Calu3 (cell line): ENCODE measurements at places on chromosomes 12 and 14. TPM values are rescaled to one million over a fixed set of nuclear protein-coding genes. Genes with fewer than 3 reads are reported as not detected.

DNA sequence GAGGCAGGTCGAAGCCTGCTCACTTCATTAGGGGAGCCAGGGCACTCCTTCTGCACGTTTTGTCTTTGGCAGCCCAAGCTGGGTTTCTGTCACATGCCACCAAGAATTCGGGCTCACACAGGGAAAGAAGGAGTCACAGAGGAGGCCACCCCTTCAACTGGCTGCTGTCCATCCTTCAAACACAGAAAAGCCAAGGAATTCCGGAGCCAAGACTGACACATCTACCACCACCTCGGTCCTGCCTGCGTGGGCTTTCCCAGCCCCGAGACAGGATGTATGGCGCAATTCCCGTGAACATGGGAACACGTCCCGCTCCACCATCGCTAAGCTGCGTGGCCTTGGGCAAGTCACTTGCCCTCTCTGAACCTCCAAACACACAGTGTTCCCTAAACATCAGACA is 70.4 kb downstream of the NCOR2 start:
- no peak for DNase-seq
- no peaks in the 10 kb centered on the region for H3K27me3 ChIP-seq

GRCh38 chr14:81234278-81234677 is 13.5 kb upstream of the GTF2A1 start:
- no peak overlapping the region for H3K4me3 ChIP-seq
- H3K27ac ChIP-seq = no peak overlapping the region
- H3K4me1 ChIP-seq = no peaks in the 10 kb centered on the region
- peaks cover 22% of the 10 kb centered on the region for H3K27me3 ChIP-seq
- no peaks in the 10 kb centered on the region for H3K36me3 ChIP-seq

GRCh38 chr14:75660238-75660629 is 442 bp downstream of the ERG28 start:
- DNase-seq = no peak
- H3K4me3 ChIP-seq = peak overlapping the region; percentile 95
- H3K36me3 ChIP-seq = peaks cover 36% of the 10 kb centered on the region
- H3K4me1 ChIP-seq = no peaks in the 10 kb centered on the region
- H3K27ac ChIP-seq = peak overlapping the region; percentile 90

- peak overlapping the region; percentile 67 for H3K4me3 ChIP-seq
- H3K4me1 ChIP-seq = peaks cover 7% of the 10 kb centered on the region
- H3K27ac ChIP-seq = peak overlapping the region; percentile 73
- no peaks in the 10 kb centered on the region for H3K27me3 ChIP-seq
- peaks cover 19% of the 10 kb centered on the region for H3K36me3 ChIP-seq
- DNase-seq = no peak
Observed at GRCh38 chr14:74018174-74018585, 908 bp downstream of the ENTPD5 start.

ACVRL1 gene
- 0.44 TPM in 1 of 2 replicates, not detected in the other for total RNA-seq

DNA sequence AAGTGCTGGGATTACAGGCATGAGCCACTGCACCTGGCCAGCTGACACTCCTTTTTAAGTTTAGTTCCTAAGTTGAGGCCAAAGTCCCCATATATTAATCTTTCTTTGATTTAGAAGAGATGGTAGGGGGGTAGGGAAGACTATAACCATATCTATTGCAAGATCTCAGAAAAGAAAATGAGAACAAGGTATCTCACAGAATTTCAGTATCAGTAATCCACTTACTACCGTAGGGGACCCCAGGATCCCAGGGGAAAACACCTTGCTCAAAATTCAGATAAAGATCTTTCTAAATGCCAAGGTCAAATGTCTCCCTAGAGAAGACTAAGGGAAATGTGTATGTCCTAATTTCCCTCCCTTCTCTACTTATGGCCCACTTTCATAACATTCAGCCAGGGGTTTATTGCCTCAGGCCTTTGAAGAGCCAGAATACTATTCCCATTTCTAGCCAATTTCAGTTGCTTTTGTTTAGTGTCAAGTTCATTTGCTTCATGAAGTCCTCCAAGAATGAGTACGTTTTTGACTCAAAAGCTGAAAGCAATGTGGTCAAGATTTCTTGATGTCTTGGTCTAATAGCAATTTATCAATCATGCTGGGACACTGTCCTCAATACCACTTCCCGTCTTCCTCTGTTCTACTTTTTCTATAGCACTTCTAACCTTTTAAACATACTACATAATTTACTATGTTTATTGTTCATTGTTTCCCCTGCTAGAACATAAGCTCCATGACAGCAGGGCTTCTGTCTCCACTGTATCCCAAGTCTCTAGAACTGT is 86.3 kb downstream of the DCAF5 start:
- H3K36me3 ChIP-seq = no peaks in the 10 kb centered on the region
- H3K27me3 ChIP-seq = no peaks in the 10 kb centered on the region
- no peaks in the 10 kb centered on the region for H3K4me1 ChIP-seq
- no peak for DNase-seq
- H3K4me3 ChIP-seq = no peak overlapping the region

GRCh38 chr12:130916241-130916911 is 37.3 kb upstream of the ADGRD1 start:
- no peaks in the 10 kb centered on the region for H3K4me1 ChIP-seq
- H3K27ac ChIP-seq = no peak overlapping the region
- no peak for DNase-seq

MYO1H gene
- total RNA-seq = not detected in 2 replicates

BCL11B gene
- total RNA-seq = 0.24 and 0.59 TPM in 2 replicates

DNA sequence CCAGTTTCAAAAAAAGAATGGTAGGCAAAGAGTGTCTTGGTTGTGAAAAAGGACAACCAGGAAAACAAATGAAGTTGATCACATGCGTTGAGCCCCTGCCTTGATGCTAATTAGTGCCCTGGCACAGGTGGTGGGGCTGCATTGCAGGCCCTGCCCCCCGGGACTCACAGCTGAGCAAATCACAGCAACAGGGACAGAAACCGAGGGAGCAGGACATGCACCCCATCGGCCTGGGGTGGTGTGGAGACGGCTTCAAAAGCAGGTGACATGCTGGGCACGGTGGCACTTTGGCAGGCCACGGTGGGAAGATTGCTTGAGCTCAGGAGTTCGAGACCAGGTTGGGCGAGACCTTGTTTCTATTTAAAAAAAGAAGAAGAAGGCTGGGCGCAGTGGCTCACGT is 1.1 kb upstream of the PAPLN start:
- H3K27me3 ChIP-seq = peaks cover 84% of the 10 kb centered on the region
- peaks cover 41% of the 10 kb centered on the region for H3K4me1 ChIP-seq
- no peaks in the 10 kb centered on the region for H3K36me3 ChIP-seq
- no peak overlapping the region for H3K27ac ChIP-seq
- DNase-seq = no peak

DNA sequence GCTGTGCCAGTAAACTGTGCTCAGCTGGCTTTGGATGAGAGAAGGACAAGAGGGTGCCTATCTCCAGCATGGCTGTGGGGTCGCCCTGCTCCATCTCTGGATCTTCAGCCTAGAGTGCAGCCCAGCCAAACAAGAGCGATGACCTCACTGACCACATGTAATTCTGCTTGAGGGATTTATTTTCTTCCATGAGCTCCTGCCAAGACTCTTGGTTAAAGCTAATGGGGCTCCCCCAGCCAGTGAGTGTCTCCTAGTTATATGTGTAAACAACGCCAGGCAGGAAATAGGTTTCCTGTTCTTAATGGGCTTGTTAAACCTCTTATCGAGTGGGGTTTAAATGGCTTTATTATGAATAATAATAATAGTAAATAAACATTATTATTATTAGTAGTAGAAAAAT is 397.2 kb downstream of the NRXN3 start:
- H3K4me3 ChIP-seq = no peak overlapping the region
- no peaks in the 10 kb centered on the region for H3K4me1 ChIP-seq
- peaks cover 36% of the 10 kb centered on the region for H3K27me3 ChIP-seq
- DNase-seq = no peak

GRCh38 chr12:117863002-117863709 is 105.6 kb downstream of the KSR2 start:
- H3K27ac ChIP-seq = no peak overlapping the region
- no peak overlapping the region for H3K4me3 ChIP-seq
- no peak for DNase-seq
- no peaks in the 10 kb centered on the region for H3K4me1 ChIP-seq
- H3K27me3 ChIP-seq = peaks cover 19% of the 10 kb centered on the region

- H3K27ac ChIP-seq = no peak overlapping the region
- no peaks in the 10 kb centered on the region for H3K4me1 ChIP-seq
- DNase-seq = no peak
Observed at GRCh38 chr14:38233218-38233617, 22.7 kb downstream of the CLEC14A start.

DNA sequence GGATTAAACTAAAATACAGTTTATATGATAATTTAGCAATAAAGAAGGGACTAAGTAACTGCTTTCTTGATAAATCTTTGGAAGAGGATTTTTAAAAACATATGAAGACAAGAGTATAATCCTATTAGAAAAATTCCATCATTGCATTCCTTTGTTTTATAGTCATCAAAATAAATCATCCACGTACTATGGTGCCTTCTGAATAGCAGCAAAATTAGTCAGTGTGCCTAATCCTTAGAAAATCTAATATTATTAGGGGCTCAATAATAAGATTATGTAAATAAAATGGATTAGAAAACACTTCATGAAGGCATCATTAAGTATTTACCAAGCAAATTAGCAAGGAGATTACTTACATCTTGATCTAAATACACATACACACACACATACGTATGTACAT is 102.1 kb downstream of the KCNH5 start:
- H3K27ac ChIP-seq = no peak overlapping the region
- H3K36me3 ChIP-seq = no peaks in the 10 kb centered on the region
- no peaks in the 10 kb centered on the region for H3K4me1 ChIP-seq
- no peak overlapping the region for H3K4me3 ChIP-seq

DNA sequence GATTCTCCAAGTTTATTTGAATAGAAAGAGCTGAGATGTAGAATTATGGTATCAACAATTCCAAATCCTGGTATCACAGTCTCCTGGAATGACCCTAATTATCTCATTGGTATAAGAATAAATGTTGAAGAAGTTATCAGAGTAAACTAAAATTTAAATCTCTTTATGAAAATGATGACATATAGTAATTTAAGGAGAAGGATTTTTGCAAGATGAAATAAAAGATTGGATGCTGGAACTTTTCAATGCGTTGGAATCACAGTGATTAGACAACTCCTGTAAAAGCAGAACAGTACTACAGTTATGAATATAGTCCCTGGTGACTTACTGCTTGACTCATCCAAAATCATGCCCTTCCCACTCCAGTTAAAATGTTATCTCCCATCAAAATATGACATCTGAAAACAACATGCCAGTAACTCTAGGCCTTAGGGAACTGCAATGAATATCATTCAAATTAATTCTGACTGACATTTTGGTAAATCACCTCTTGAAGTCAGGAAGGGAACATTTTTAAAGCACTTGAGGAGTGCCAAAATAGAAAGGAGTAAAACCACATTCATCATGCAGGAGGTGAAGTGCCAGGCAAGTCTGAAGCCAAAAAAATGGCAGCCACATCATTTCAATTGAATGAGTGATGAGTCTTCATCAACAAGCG is 197.8 kb upstream of the PRKD1 start:
- DNase-seq = no peak
- H3K27ac ChIP-seq = no peak overlapping the region
- no peaks in the 10 kb centered on the region for H3K4me1 ChIP-seq
- no peaks in the 10 kb centered on the region for H3K36me3 ChIP-seq

- no peak overlapping the region for H3K27ac ChIP-seq
- H3K27me3 ChIP-seq = peaks cover 80% of the 10 kb centered on the region
- H3K4me1 ChIP-seq = no peaks in the 10 kb centered on the region
- H3K36me3 ChIP-seq = no peaks in the 10 kb centered on the region
- H3K4me3 ChIP-seq = no peak overlapping the region
Observed at GRCh38 chr12:13777374-13777773, 204.0 kb downstream of the GRIN2B start.

DNA sequence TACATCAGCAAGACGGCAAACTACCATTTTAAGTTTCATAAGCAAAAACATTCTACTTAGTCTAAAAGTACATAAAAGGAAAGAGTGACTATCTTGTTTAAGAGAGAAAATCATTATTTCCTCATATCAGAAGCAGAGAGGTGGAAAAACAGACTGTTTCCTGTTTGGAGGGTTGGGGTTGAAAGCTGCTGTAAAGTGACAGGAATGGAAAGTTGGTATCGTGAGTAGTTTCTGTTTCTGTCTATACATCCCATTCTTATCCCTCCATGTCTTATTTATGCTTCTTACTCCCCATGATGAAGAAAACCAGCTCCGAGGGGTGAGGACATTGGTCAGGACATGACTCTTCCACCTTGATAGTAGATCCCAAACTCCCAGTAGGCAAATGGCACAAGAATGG is 216.5 kb downstream of the EGLN3 start:
- peaks cover 40% of the 10 kb centered on the region for H3K27me3 ChIP-seq
- no peaks in the 10 kb centered on the region for H3K4me1 ChIP-seq
- H3K4me3 ChIP-seq = no peak overlapping the region
- DNase-seq = no peak

- no peaks in the 10 kb centered on the region for H3K36me3 ChIP-seq
- no peak for DNase-seq
- peaks cover 8% of the 10 kb centered on the region for H3K4me1 ChIP-seq
- no peak overlapping the region for H3K27ac ChIP-seq
- no peak overlapping the region for H3K4me3 ChIP-seq
Observed at GRCh38 chr12:19792028-19792427, 352.7 kb downstream of the AEBP2 start.

GRCh38 chr12:32897281-32897610 is 669 bp upstream of the PKP2 start:
- no peak for DNase-seq
- peaks cover 48% of the 10 kb centered on the region for H3K4me1 ChIP-seq
- H3K36me3 ChIP-seq = peaks cover 48% of the 10 kb centered on the region

DNA sequence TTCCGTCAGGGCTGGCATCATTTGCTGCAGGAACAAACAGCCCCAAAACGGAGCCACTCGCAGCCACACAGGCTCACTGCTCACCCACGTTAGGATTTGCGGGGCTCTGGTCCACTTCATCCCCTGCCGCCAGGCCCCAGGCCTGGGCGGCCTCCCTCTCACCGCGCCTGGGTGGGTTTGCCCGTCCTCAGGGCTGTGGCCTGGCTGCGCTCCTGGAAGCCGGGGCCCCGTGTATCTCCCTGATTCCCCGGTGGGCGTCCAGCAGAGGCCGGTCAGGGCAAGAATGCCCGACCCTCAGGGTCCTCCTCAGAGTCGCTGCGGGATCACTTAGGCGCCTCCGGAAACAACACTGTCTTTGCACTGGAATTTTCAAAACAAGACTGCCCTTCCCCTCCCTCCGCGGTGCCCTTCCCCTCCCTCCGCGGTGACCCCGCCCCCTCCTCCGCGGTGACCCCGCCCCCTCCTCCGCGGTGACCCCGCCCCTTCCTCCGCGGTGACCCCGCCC is 15.7 kb upstream of the FBRSL1 start:
- H3K36me3 ChIP-seq = peaks cover 37% of the 10 kb centered on the region
- H3K4me1 ChIP-seq = peaks cover 27% of the 10 kb centered on the region
- peaks cover 71% of the 10 kb centered on the region for H3K27me3 ChIP-seq
- DNase-seq = no peak
- H3K27ac ChIP-seq = no peak overlapping the region

- no peaks in the 10 kb centered on the region for H3K27me3 ChIP-seq
- peaks cover 78% of the 10 kb centered on the region for H3K4me1 ChIP-seq
- H3K27ac ChIP-seq = no peak overlapping the region
Observed at GRCh38 chr14:49953196-49953595, 60.3 kb downstream of the ARF6 start.

- peak; percentile 10 for DNase-seq
- H3K27me3 ChIP-seq = no peaks in the 10 kb centered on the region
- peak overlapping the region; percentile 87 for H3K4me3 ChIP-seq
- H3K4me1 ChIP-seq = peaks cover 15% of the 10 kb centered on the region
- peak overlapping the region; percentile 86 for H3K27ac ChIP-seq
- peaks cover 35% of the 10 kb centered on the region for H3K36me3 ChIP-seq
Observed at GRCh38 chr12:49017891-49018260, 700 bp downstream of the PRKAG1 start.
